ENCODE measurements at places on chromosomes 3 and 15.

GRCh38 chr15:94576889-94577533 is 345.6 kb downstream of the MCTP2 start:
- DNase-seq = peak; percentile 23

DNA sequence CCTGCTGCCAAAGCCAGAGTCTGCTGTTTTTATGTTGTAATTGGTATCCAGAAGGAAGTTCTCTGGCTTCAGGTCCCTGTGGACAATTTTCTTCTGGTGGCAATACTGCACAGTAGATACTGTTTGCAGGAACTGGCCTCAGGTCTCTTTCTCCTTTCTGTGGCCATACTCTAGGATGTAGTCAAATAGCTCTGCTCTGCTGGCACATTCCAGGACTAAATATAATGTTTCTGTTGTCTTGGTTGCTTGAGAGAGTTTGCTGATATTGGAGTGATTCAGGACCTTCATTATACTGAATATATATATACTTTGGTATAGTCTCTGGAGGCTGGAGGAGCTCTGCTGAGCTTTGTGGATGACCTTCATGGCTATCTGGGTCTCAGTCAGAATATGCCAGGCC is 23.1 kb downstream of the RAB7A start:
- DNase-seq = no peak

DNA sequence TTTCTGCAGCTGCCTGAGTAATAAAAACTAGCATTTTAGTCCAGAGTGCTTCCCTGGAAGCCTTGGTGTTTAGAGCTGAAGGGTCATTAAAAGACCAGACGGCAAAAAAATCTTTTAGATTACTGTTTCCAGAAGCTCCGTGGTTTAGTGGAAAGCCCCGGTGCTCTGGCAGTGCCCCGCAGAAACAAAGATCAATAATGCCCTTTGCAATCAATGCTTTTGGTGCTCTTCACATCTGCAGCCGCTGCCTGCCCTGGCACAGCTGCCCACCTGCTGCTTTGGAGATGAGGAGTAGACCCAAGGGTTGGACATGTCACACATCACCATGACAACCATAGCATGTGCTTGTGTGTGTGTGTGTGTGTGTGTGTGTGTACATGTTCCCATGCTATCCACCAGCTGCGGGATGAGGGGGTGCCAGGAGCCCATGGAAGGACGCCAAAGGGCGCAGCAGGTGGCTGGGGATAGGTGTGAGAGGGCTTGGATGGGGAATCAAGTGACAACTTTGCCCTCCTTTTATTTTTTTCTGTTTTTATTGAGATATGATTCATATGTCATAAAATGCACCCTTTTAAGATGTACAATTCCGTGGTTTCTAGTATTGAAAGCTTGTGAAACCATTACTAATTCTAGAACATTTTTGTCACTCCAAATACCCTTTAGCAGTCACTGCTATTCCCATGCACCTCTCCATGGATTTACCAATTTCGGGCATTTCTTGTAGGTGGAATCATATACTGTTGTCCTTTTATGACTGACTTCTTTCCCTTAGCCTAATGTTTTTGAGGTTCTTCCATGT is 75.7 kb upstream of the KLHL25 start:
- DNase-seq = no peak

DNA sequence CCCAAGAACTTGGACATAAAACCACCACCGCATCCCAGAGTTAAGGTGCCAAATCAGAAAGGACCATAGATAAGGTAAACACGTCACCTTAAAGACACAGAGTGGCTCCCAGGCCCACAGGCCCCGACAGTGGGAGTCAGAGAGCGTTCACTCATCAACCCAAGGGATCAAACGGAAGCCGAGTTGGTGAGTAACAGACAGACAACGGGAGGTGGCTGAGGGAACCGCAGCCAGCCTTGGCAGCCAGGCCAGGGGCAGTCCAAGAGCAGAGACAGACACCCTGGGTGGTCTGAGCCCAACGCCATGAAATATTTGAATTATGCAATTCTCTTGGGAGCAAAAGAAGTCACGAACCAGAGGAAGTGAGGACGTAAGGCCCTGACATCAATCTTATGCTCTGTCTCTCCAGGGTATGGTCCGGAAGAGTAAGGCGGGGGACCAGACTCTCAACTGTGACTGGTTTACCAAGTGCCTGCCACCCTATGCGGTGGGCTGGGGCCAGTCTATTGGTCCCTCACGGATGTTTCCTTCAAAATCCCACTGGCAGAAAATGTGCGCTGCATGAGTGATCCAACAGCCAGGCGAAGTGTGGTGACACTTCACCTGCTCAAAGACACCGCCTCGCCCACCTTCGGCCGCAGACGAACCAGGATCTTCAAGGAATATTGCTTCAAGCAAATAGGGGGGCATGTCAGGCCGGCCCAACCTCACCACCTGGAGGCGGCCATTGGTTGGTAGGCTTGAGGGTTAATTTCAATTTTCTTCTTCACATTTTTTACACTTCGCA is 34.3 kb downstream of the TMEM44 start:
- DNase-seq = no peak

DNA sequence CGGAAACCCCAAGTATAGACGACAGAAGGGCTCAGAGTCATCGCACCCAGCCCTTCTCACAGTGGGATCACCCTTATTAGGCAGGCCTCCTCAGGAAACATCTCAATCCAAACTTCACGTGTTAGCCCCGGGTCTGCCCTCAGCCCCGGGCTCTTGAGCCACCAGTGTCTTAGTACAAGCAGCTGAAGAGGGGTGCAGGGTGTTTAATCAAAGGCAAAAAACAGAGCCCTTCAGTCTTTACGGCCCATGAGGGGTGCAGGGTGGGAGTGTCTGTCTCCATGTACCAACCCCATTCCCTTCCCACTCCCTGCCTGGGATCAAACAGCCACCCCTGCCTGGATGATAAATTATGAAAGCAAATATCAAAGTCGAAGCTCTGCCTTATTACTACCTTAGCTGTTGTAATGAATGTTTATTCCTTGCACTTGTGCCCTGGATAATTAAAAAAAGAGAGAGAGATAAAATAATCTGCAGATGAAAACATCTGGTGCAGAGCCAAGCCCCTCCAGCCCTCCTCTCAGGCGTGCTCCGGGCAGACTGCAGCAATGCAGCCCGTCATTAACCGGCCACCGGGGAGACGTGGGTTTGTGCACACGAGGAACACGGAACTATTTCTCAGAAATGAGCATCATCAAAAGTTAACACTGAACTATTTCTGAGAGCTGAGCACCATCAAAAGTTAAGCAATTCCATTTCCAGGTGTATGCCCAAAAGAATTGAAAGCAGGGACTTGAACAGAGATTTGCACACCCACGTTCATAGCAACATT is 64.5 kb downstream of the ADAMTS17 start:
- DNase-seq = no peak

DNA sequence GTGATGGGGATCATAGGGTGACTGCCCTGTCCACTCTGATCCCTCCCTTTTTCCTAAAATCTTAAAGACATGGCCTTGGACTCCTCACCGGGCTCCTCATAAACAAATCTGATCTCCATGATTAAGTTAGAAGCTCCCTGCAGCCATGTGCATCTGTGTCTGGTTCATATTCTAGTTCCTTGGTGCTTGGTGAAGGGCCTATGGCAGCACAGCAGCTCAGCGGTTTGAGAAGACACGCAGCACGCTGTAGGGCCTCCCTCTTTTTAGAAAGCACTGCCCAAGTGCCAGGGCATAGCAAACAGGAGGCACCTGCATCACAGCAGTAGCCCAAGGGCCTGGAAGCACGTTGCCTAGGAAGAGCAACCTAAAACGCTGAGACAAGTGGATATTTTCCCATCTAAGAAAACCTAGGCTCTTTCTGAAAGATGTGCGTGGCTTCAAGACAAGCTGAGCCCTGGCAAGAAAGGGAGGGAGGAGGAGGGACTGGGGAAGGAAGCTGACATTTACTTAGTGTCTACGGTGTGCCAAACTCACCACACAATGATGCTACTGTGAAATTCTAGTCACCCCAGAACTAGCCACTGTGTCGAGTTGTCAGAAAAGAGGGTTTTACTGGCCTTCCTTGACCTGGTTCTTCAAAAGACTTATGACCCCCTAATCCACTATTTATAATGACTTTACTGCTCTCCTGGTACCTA is 14.9 kb upstream of the ULK3 start:
- no peak for DNase-seq

DNA sequence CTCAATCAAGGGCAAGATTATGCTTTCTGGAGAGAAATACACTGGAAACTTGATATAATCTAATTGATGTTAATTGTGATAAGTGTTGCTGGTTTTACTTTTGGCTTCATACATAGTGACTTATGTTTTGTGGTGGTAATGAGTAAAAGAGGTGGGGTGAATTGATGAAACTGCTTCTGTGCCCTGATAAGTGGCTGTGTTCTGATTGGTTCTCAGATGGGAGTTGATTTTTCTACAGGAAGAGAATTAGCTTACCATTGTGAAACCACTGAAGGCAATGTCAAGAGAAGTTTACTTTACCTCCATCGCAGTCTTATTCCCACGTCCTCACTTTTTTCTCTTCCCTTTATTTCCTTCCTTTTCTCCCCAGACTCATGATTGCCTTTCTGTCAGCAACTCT is 23.8 kb downstream of the TMEM45A start:
- DNase-seq = no peak

DNA sequence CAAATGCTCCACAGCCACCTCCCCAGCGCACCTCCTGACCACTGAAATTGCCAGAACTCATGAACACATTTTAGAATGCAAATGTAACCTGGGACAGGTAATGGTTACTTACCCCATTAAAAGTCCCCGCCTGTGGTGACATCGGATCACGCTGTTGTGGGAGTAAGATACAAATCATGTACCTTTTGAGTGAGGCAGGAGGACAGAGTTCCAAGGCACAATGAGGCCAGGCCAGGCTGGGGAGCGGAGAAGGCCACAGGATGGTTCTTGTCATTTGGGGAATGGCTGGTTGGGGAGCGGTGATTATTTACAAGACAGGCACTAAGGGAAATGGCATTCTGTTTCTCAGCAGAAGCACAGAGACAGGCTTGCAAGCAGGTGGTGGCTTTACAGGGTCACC is 490.0 kb downstream of the EDEM1 start:
- no peak for DNase-seq

DNA sequence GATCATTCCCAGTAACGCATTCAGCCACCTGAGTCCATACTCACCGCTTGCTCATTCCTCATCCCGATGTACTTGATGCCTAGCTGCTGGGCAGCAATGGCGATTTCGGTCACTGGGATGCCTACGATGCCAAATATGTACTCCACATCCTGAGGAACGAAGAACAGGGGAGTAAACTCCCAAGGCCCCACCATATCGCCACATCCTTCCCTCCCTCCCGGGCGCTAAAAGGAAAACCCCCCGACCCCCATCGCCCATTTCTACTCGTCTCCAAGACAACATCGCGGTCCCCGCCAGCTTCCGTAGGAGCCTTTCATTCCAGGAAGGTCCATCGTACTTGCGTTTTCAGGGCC is 347 bp downstream of the HACL1 start:
- DNase-seq = no peak

DNA sequence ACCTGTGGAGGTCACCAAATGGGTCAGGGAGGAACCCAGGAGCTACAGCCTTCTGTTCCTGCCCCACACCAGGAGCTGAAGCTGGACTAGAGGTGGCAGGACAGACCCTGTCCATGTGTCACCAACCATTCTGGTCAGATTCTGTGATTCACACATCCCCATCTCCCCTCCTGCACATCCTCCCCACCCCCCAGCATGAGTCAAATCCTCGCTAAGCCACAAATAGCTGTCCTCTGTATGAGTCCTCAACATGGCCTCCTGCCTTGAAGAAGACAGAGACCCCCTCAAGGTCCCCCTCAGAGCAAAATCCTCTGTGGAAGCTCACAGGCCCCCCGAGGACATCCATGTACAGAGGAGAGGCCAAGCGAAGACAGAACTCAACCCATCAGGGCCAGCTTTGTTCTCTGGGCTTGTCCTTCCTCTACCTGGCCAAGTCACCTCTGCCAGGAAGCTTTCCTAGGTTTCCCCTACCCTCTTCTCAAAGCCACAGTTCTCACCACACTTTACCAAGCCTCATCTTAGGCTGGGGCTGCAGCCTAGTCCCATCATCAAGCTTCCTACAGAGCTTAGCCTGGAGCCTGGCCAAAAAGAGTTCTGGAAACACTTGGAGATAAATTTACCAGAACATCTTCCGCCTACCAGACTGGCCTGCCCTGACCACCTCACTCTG is 17.1 kb downstream of the CACNA2D2 start:
- DNase-seq = no peak

DNA sequence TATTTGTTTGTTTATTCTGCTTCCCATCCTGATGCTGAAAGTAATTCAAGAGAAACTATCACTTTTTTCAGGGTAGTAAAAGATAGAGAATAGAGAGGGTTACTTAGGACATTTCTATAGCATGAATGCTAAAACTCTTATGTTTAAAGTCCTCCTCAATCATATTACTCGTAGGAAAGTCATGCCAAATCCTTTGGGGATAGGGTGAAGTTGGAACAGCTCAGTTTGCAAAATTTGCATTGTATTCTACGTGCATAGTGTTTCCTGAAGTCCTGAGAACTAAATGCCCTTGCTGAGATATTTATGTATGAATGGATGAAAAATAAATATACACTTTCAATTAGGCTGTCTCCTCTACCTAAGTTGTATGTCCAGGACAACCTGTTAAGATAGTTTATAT is 14.6 kb downstream of the PLSCR5 start:
- DNase-seq = no peak

- DNase-seq = no peak
These were observed 24.2 kb downstream of the ZXDC start for GRCh38 chr3:126451511-126451910.

All from CD4-positive, alpha-beta memory T cell (primary cell).